ENCODE measurements at places on chromosomes 12 and 14. TPM values are rescaled to one million over a fixed set of nuclear protein-coding genes. Genes with fewer than 3 reads are reported as not detected.

GRCh38 chr14:51293149-51293911 is 53.3 kb downstream of the TMX1 start:
- DNase-seq = no peak

DNA sequence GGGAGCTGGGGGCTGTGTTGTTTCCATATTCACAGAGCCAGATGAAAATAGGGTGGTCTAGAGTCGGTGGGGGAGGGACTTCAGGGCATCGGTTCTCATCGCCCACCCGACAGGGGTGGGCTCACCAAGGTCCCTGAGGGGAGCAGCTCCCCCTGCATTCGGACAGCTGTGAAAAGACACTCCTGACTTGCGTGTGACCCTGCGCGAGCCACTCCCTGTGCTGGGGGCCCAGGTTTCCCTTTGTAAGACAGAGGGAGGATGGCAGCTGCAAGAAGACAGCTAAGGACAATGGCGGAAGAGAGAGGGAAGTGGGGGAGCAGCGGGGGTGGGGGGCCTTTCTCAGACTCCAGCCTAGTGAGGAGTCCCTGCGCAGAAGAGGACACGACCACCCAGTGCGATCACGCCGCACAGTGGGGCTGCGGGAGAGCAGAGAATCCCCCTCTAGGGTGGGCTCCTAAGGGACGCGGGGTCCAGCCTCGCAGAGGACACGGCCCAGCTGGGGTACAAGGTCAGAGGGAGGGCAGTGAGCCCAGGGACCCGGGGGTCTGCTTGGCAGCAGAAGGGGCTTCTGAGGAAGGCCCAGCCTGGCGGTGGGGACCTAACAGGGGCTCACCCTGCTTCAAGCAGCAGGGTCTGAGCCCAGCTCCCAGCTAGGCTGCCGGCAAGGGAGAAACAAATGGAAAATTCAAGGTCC is 326.9 kb upstream of the DIO3 start:
- DNase-seq = peak; percentile 49

Gene TMEM253
- total RNA-seq = 0.31 TPM

GRCh38 chr14:69682136-69682535 is 70.7 kb downstream of the SUSD6 start:
- DNase-seq = no peak

DNA sequence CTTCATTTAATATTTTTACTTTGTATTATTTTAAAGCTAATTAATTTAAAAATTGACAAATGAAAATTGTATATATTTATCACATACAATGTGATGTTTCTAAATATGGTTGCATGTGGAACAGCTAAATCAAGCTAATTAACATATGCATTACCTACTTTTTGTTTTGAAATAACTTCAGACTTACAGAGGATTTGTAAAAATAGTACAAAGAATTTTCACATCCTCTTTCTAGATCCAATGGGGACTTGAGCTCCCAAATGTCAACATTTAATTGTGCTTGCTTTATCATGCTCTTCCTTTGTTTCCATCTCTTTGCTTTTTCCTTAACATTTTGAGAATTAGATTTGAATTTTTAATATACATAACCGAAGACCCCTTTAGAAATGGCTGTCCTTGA is 6.6 kb downstream of the DCD start:
- DNase-seq = no peak

Gene LAG3
- 2.0 TPM for total RNA-seq

DNA sequence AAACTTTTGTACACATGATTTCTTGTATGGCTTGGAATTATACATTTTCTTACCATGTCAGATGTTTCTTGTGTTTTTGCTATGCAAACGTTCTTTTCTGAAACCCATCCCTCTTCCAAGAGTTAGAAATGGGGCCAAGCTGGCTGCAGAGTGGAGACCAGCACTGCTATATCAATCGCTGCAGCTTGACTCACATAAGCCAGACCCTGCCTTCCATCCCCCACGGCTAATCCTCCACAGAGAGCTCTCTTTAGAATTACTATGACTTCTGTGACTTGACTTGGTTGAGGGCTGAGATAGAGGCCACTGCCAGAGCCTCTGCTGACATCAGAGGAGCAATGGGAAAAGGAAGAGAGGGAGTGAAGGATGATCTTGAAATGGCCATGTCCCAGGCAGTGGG is 147.9 kb downstream of the DACT1 start:
- DNase-seq = no peak

Gene IQSEC3
- total RNA-seq = 0.45 TPM

GRCh38 chr12:117968826-117969659 is at the start of gene KSR2:
TSS of gene KSR2 (minus strand) at chr12:117968990. CDS start at chr12:117968255, 735 bp downstream.
- DNase-seq = peak; percentile 97

Gene RIMBP2
- total RNA-seq = 1.2 TPM

Gene ABHD12B
- 9.6 TPM for total RNA-seq

Gene MMP17
- total RNA-seq = 75.7 TPM

DNA sequence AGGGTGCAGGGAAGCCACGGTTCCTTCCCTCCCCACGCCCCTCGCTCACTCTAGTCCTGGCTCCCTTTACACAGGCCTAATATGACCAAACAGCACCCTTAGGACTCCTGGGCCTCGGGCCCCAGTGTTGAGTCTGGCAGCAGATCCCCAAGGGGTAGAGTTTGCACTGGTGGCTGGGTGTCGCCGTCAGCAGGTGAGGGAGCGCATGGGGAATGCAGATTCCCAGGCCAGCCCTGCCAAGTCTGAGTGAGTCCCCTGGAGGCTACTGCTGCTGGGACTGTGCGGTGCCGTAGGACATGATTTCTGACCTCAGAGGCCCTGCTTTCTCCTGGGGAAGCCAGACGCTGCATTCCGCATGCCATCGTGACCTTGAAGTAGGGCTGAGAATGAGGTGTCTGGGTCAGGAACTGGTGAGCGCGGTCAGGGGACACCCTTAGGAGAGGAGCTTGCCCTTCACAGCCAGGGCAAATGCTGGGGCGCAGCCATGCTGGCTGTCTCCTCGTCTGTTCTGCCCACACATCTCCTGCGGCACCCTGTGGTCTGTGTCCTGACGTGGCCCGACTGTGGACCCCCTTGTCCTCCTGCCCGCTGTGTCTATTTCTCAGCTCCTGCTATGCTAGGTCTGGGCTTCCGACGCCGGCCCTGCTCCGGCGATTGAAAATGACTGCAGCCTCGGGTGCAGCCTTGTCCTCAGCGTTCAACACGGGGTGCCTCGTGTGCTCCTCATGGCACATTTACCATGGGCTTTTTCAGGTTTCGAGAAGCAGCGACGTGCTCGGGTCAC is 37.6 kb upstream of the PRMT8 start:
- no peak for DNase-seq

Gene DENND5B
- total RNA-seq = 14.2 TPM
